ENCODE measurements at places on chromosomes 4 and X.

DNA sequence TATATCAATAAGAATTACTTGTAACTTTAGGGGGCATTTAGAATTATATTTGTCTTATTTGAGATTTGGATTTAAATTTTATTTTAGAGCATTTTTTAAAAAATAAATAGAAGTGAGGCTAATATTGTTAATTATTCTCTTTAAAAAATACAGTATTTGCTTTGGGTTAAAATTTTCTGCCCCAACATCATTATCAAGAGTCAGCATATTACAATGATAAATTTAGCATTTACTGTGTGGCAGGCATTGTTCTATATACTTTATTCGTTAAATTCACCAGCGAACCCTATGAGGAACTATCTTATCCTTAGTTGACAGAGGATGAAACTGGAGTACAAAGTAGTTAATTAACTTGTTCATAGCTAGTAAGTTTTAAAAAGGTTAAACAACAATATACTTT lies 34.0 kb downstream of the UBE2K start:
- ATAC-seq = no peak

DNA sequence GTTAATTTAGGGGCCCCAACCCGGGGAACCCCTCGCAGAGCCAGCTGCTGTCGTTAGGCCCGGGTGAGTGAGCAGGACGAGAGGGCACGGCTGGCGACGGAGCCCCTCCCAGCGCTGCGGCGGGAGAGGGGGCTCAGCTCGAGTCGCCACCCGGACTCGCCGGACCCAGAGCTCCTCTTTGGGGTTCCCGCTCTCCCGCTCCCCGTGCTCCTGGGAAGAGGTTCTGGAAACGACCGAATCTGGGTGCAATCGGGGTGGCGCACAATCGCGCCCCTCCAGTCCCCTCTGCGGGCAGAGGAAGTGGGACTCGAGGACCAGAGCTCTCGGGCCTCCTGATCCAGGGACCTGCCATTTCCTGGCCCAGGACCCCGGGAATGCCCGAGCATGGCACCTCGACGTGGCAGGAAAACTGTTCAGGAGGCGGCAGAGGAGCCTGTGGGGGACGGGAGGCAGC lies 37.3 kb upstream of the ARAF start:
- peak; percentile 11 for ATAC-seq

DNA sequence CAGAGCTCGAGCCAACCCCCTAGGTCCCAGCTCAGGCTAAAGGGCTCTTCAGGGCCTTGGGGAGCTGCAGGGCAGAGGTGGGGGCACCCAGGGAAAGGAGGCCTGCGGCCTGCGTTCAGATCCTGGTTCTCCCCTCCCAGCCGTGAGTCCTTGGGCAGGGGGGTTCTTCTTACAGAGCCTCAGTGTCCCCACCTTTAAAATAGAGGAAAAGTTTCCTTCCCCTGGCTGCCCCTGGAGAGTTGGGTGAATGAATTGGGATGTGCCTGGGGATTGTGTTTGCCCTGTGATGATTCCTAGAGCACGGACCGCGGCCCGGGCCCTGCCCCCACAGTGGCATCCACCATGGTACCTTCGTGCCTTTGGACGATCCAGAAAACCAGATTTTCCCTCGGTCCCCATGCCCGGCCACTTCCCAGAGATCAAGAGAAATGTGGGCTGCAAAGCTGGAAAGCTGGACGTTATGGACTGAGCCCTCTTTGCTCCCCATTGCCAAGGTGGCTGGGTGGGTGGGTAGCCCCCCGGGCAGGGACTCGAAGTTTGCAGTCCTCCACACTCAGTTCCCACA lies 11.4 kb downstream of the HTRA3 start:
- ATAC-seq = no peak

DNA sequence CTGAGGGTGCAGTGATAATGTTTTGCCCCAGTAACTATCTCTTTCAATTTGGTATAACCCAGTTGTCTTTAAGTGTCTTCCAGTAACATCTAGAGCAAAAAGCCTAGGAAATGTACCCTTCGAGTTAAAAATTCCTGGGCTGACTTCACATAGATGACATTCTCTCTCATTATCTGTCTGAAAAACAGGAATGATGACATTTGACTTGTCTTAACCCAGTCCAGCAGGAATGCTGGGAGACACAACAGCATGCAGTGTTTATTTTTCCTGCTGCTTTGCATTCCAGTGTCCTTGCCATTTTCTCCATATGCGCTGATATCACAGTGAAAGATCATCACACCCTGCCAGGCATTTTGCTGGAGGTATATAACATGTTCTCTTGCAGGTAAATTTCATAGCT lies 130.0 kb downstream of the SOWAHB start:
- no peak for ATAC-seq

DNA sequence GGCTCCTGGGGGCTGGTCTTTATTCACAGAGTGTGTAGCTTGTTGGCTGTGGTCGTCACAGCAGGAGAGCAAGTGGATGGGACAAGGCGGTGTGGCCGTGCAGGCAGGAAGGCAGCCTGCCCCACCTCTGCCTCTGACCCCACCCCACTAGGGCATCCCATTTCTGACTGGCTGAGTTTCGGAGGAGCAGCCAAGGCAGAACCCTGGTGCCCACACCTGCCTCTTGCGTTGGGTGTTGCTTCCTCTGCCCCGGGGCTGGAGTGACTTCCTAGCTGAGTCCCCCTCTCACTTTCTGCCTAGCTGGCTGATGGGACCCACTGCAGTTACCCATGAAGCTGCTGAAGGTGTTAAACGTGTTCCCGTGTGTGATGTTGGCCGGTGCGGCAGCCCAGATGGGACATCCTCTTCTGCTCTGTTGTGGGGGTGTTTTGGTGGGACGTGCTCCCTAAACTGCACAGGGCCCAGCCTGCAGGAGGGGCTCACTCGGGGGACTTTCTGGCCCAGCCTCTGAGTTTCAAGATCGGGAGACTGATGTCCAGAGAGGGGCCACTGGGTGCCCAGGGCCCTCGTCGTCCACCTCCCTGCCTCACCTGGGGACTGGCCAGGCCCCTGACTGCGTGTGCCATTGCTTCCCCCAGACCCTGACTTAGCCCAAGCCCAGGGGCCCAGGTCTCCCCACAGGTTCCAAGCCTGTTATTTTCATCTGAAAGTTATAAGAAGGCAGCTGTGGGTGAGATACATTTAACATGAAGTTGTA lies 101.5 kb downstream of the PSAPL1 start:
- no peak for ATAC-seq

DNA sequence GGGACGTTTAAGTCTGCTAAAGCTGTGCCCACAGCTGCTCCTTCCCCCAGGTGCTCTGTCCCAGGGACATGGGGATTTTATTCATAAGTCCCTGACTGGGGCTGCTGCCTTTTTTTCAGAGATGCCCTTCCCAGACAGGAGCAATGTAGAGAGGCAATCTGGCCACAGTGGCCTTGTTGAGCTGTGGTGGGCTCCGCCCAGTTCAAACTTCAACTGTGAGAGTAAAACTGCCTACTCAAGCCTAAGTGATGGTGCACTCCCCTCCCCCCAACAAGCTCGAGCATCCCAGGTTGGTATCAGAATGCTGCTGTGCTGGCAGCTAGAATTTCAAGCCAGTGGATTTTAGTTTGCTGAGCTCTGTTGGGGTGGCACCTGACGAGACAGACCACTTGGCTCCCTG lies 1371.4 kb downstream of the ADGRL3 start:
- no peak for ATAC-seq

GRCh38 chr4:39528061-39528465 lies 824 bp upstream of the UGDH start:
- ATAC-seq = no peak

GRCh38 chr4:137032222-137032621 lies 500.1 kb downstream of the PCDH18 start:
- ATAC-seq = no peak

- peak; percentile 55 for ATAC-seq
Measured at GRCh38 chrX:47623540-47624027, 3.9 kb upstream of the SYN1 start.

- no peak for ATAC-seq
Measured at GRCh38 chr4:173860094-173860493, 330.1 kb upstream of the HAND2 start.

- no peak for ATAC-seq
Measured at GRCh38 chr4:164011791-164012190, 517.3 kb downstream of the TMA16 start.

DNA sequence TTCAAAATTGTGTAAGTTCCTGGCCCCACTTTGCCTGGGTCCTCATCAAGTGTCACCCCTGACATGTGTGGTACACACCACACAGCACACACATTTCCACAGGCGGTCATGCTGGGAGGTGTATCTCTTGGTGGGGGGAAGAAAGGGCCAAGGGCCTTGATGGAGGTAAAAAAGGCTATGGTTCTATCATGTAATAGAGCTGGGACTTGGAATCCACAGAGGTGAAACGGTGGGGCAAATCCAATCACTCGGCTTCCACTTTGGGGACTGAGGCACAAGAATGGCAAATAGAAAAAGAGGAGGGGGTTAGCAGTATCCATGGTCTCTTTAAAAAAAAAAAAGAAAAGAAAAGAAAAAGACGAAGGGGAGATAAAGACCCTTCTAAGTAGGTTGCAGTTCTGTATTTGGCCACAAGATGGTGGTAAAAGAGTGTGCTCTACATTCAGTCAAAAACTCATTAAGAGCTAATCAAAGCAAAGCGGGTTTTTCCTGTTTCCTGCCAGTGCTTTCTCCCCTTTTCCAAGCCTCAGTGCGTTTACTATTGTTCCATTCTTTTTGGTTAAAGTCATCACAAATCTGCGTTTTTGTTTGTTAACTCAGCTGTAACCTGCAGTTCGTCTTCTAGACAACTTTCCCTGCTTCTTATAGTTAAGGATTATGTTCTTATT lies 37.0 kb upstream of the ATP6AP2 start:
- ATAC-seq = no peak

DNA sequence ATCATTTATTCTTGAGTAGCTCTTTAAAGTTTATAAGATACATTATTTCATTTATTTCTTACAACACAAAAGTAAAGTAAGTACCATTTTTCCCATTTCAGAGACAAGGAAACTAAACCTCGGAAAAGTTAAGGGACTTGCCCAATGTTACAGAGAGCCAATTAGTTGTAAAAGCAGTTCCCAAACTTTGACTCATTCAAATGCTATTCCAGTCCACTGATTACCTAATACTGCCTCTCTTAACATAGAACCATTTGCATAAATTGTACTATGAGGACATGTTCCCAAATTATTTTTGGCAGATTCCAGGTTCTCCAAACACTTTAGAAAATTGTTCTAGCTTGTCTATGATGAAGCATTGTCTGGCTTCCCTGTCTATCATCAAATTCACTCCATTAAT lies 45.6 kb upstream of the GRIA3 start:
- no peak for ATAC-seq

DNA sequence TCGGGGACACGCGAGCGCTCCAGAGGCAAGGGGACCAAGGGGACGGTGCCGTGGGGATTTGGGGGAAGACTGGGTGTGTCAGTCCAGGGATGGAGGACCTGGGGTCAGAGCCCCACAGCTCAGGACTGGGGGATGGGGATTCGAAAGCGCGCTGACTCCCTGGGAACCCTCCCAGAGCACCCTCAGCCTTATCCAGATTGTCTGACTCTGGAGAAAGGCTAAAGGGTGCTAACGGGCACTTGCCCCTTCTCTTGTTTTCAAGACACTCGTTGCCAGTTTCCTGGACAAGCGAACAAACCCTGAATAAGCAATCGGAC lies 1.1 kb downstream of the DOCK11 start:
- ATAC-seq = no peak

- no peak for ATAC-seq
Measured at GRCh38 chr4:114601304-114602052, 2.9 kb downstream of the UGT8 start.

- ATAC-seq = no peak
Measured at GRCh38 chrX:1424147-1424851, 28.4 kb downstream of the ASMTL start.

DNA sequence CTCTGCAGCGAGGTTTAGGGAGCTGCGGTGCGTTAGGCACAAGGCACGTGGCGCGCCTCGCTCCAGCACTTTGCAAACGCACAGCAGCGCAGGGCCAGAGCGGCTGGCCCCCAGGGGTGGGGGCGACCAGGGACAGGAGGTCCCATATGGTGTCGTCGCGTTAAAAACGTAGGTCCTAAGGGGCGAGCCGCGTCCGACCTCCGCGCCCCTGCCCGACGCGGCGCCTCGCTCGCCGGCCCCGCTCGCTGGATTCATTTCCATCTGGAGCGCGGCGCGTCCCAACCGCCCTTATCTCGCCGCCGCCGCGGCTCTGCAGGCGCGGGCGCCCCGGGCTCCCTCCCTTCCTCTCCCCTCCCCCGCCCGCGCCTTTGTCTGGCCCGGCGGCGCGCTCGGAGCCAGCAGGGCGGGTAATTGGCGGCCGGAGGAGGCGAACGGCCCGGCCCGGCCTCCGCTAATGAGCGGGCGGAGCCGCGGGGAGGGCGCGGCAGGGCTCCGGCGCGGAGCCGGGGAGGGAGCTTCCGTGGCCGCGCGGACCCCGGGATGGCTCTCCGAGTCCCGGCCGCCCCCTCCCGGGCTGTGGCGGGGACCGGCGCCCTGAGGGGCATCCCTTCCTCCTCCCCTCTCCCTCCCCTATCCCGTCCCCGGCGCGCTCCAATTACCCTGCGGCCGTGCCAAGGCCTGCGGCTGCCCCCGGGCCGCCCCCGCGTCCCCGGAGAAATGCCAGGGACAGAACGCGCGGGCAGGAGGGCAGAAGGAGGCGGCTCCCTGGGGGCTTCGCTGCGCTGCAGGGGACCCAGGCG lies 409.0 kb downstream of the BCOR start:
- ATAC-seq = peak; percentile 56

- no peak for ATAC-seq
Measured at GRCh38 chr4:2180410-2180809, 61.5 kb downstream of the HAUS3 start.

DNA sequence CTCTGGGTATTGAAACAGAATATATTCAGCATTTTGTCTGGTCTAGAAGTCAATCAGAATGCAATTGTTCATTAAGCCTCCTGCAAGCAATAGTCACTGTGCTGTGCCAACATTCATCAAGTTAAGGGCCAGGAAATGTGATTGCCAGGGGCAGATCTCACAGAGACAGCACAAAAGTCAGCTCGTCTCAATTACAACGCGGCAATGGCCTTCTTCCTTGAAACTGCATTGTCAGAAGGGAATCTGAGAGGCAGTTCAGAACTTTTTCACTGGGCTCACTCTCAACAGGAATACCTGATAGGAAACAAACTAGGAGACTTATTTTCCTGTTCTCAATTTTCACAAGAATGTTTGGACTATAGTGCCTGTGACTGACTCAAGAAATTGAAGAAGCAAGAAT lies 131.1 kb upstream of the NR3C2 start:
- no peak for ATAC-seq

- ATAC-seq = no peak
Measured at GRCh38 chrX:15292861-15293260, 22.6 kb downstream of the ASB11 start.

GRCh38 chr4:96766359-96766758 lies 926.5 kb downstream of the PDHA2 start:
- ATAC-seq = no peak

GRCh38 chrX:28135378-28136047 lies 154.3 kb upstream of the DCAF8L1 start:
- ATAC-seq = no peak

DNA sequence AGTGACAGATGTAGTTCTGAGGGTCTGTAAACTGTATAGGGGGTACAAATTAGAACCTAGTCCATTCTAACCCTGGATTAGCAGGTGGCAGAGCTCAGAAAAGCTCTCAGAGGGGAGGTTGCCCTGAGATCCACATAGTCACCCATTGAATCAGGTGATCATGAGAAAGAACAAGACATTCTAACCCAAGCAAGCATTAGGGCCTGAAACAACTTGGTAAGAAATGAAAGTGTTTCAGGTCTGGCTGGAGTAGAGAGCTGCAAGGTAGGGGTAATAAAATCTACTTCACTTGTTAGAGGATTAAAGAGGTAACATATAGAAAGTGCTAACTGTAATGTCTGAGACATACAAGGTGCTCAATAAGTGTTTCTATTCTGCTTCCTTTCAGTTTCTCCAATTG lies 8.8 kb upstream of the BMP2K start:
- ATAC-seq = peak; percentile 15
